ENCODE measurements at places on chromosomes 12 and 14.

DNA sequence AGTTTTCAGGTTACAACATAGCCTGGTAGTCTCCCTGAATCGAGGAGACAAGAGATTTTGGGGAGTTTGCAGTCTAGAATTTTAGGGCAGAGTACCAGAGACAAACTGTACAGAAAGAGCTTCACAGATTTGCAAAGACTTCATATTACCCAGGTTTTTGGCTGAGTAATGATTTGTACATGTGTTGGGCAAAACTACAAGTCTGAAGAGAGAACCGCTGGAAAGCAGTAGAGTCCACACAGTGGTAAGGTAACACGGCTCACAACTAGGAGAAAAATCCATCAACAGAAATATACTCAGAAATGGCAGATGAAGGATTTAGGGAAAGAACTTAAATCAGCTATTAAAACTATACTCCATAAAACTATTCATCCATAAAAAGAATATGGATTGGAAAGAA lies 25.7 kb downstream of the FBXO33 start:
- no peak for DNase-seq

GRCh38 chr12:94309373-94309772 lies 150.3 kb downstream of the CEP83 start:
- DNase-seq = peak; percentile 30

DNA sequence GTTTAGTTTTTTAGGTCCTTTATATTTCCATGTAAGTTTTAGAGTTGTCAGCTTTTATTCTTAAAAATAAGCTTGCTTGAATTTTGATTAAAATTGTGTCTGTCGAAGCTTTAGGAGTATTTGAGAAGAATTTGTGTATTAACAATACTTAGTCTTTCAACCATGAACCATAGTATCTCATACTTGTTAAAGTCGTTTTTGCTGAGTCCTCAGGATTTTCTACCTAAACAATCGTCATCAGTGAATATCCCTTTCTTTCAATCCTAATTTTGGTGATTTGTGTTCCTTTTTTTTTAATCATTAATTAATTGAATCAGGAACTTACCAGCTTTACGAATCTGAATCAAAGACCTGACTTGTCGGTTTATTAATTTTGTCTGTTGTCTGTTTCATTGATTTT lies 18.2 kb downstream of the CAND1 start:
- DNase-seq = no peak

- no peak for DNase-seq
These were observed 541.6 kb upstream of the FLRT2 start for GRCh38 chr14:84988357-84988756.

DNA sequence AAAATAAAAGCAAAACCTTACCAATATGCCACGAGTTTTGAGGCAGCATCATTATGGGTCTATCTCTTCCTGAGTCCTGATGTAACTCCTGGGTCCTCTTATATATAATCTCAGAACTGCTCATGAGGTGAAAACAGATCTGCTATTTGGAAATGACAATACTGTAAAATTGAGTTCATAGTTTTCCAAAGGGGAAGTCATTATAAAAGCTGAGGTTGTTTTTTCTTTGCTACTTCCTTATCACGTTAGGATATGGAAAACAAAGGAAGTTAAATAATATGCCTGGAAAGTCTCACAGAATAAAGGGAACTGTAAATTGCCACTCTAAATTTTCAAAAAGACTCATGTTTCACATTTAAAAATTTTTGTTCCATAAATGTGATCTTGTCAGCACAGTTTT lies at the start of gene CD163L1:
Gene CD163L1 (minus strand): TSS at position 78 of the 400 bp plus-strand sequence. CDS start 26 bp downstream, at position 52.
- peak; percentile 49 for DNase-seq

- DNase-seq = no peak
These were observed 12.4 kb downstream of the ERG28 start for GRCh38 chr14:75648066-75648838.

DNA sequence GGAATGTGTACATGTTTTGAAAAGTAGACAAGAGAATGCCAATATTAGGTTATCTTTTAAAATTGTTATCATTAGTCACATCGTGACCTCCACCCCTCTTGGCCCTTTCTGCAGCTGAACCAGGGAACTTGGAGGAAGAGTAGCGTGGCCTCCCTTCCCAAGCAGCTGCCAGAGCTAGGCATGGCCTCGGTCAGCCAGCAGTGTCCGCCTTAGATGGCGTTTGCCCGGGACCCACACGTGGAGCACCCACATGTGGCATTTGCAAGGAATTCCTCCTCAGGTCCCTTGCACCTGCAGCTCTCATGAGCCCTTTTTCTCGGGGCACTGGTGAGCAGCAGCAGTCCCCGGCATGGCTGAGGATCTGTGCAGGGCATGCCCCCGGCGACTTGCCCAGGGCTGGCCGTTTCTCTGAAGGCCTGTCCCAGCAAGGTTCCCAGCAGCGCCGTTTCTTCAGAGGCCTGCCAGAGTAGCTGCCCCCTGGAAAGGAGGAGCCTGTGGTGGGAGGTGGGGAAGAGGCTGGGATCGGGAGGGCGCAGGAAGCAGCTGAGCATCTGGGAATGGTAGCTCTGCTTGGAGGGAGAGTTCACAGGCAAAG lies 10.8 kb downstream of the JDP2 start:
- no peak for DNase-seq

DNA sequence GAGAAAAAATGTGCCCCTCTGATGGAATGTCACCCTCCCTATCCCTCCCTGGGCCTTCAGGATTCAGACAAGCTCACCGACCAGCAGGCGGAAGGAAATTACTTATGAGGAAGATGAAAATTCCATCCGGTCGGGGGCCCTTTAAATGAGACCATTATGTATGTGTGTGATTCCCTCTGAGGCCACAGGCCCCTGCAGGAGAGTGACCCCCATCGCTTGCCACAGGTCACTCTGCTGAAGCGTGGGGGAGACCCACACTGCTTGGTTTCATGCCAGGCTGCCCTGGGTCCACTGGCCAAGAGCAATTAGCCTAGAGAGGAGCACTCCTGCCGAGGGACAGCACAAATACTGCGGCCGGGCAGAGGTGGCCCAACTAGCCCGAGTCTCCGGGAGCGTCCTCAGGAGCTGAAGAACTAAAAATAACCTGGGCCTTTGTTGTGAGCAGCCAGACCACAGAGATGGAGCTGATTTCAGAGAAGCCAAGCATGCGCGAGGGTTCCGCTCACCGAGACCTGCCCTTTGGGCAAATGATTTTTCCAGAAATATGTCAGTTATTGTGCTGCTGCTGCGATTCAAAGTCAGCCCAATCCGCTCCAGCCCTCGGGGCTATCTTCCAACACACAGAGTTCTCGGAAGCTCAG lies 276.4 kb downstream of the DPF3 start:
- no peak for DNase-seq

DNA sequence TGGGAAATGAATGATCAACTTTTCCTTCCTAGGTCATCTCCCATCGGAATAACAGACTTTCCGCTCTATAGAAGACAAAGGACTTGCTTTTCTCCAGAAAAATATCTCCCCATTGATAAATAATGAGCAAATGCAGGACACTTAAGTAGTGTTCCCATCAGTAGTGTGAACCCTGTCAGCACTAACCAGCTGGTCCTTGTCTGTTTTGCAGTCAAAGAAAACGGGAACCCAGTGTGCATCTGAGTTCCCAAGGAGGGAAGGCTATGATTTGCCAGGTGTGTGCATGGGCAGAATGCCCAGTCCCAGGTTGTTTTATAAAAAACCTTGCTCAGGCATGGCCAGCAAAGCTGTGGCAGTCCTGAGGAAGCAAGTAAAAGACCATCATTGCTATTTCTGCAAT lies 256.5 kb upstream of the HMGA2 start:
- no peak for DNase-seq

DNA sequence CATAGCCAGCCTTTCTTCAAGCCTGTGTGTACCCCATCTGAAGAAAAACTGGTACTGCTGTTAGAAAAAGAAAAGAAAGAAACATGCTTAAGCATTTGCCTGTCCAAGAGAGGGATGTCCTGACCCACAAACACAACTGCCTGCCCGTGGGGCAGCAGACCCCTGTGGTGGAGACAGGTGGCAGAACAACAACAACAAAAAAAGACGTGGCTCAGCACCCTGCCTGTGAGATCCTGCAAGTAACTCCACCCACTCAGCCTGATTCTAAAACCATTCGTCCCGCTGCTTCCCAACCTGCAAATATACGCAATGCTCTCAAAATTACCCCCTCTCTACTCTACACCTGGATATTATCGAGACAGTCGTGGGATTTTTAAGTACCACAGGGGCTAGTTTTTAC lies 64.9 kb upstream of the ZDHHC17 start:
- no peak for DNase-seq

GRCh38 chr12:126519833-126520232 lies 1454.6 kb downstream of the AACS start:
- no peak for DNase-seq

- no peak for DNase-seq
These were observed 845 bp upstream of the COCH start for GRCh38 chr14:30873308-30874119.

DNA sequence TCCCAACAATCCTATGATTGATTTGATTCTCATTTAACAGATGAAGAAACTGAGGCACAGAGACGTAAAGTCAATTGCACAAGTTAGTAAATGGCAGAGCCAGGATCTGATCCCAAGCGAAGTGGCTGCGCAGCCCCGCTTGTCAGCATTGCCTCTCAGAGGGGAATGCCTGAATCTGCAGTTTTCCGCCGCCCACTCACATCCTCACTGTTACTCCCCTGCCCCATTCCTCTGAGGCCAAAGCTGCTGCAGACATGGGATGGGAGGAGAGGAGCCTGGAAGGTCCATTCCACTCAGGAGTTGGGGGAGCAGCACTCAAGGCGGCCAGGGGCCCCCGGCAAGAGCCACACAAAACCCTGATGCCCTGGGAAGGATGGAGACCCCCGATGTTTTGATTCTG lies 1.0 kb downstream of the NRIP2 start:
- no peak for DNase-seq
